ENCODE measurements at places on chromosomes 4 and X.

GRCh38 chr4:133464311-133464710, 315.2 kb downstream of the PCDH10 start:
- DNase-seq, result no peak

DNA sequence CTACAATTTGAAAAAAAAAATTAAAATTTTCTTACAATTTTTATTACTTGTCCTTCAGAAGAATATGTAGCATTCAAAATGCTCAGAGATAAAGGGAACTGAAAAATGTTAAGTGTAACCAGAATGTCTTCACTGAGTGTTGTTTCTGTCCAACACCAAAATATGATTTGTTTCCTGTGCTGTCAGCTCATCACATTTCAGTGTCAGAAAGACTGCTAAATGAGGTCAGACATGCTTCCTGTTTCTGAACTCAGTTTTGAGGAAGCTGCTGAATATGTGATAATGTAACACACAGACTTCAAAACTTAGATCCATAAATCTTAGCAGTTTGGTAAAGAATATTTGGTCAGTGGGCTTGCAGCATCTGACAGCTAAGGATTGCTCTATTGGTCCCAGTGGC, 1849.7 kb downstream of the PCDH7 start:
- peak; percentile 83 for DNase-seq

DNA sequence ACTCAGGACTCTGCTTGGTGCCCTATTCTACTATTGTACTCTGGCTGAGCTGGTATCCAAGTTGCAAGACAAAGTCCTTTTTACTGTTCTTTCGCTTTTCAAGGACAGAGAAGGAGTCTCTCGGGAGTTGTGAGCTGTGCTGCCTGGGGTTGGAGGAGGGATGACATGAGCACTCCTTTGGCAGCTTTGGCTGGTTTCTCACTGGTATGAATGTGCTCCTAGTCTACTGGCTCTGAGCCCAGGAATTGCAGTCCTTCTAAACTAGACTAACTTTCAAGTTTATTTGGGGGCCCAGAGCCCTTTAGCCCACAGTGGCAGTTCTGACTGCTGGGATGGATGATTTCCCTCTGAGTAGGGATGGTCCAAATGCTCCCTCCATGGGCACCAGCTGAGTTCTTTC, 997.1 kb downstream of the RAB28 start:
- DNase-seq, result no peak

- DNase-seq, result no peak
Observed at GRCh38 chr4:37453281-37453998, 208.9 kb downstream of the NWD2 start.

DNA sequence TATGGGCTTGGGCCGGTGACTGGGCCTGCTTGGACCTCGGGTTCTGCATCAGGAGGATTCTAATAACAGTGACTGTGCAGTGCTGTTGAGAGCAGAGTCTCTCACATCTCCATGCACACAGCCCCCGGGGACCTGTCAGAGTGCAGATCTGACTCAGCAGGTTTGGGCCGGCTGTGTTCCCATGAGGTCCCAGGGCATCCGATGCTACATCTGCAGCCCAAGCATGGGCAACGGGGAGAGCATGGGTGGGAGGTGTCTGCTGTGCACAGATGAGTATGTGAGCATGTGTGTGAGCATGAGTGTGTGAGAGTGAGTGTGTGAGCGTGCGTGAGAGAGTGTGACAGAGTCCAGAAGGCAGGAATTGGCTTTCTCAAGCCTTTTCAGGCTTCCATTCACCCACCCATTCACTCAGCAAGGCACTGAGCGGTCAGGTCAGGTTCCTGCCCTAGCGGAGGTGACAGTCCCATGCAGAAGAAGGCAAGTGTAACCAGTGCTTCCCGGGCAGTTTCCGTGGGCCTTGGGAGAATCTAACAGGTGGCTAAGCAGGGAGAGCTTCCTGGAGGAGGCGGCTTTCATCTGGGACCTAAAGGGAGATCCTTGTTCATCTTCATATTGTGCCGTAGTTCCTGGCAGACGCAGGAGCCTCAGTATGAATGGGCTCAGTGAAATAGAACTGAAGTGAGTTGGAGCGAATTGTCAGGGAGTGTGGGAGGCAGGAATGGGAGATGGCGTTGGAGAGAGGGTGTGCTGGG, 62.6 kb downstream of the SORCS2 start:
- DNase-seq, result no peak

- DNase-seq, result peak; percentile 77
Observed at GRCh38 chr4:139849219-139849618, 183.6 kb downstream of the MGST2 start.

GRCh38 chr4:1989533-1990347, 19.0 kb downstream of the NELFA start:
- DNase-seq, result no peak

- no peak for DNase-seq
Observed at GRCh38 chr4:84145176-84145575, 353.9 kb downstream of the NKX6-1 start.

DNA sequence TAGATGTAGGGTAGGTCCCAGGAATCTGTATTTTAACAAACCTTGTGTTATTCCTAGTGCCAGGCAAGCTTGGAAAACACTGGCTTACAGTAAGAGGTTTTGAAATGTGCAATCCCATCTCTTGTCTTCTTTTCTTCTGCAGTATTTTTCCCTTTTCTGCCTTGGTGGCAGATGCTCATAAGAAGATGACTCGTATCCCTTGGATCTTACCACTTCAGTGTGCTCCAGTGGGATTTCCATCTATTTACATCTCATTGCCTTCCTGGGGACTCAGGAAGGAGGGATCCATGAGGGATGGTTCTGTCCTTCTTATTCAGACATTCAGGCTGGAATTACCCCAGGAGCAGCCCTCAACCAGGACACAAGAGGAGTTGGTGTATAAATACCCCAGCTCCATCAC, 136.6 kb downstream of the NHS start:
- DNase-seq, result no peak

- peak; percentile 53 for DNase-seq
Observed at GRCh38 chr4:38601244-38601915, 62.6 kb upstream of the KLF3 start.

DNA sequence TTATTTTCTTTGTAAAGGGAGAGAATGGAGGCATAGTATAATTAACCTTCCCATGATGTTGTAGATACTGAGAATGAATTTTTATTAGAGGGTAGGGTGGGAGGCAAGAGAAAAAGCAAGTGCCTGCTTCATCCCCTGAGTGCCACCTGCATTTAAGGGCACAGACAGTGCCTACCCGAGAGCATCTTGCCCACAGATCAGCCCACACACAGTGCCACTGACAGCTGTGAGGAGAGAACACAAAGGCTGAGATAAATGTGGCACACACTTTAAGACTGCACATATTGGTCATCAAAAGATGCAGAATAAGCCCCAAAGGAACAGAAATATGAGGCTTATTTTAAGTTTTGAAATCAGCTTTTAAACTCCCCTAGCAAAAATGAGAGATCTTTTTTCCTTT, 250.8 kb downstream of the SLC39A8 start:
- no peak for DNase-seq

DNA sequence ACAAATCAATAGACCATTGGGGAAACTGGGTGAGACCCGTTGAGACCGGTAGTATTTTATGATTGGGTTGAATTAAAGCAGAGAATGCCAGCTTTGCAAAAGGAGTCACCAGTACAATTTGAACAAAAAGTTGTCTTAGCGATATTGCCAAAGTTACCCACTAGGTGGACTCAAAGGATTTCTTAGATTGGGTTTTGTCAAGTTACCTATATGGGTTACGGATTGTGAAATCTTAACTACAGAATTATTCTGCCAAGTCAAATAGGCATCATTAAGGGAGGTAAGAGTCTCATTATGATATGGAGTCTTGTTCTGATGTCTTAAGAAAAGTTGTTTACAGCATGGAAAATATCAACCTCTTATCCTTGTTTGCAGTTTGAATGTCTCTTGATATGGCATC, 15.0 kb upstream of the CT47A1 start:
- DNase-seq, result peak; percentile 81

- no peak for DNase-seq
Observed at GRCh38 chr4:80963051-80963450, 67.5 kb upstream of the BMP3 start.

GRCh38 chr4:44447563-44448504, 775 bp downstream of the KCTD8 start:
- DNase-seq, result no peak

DNA sequence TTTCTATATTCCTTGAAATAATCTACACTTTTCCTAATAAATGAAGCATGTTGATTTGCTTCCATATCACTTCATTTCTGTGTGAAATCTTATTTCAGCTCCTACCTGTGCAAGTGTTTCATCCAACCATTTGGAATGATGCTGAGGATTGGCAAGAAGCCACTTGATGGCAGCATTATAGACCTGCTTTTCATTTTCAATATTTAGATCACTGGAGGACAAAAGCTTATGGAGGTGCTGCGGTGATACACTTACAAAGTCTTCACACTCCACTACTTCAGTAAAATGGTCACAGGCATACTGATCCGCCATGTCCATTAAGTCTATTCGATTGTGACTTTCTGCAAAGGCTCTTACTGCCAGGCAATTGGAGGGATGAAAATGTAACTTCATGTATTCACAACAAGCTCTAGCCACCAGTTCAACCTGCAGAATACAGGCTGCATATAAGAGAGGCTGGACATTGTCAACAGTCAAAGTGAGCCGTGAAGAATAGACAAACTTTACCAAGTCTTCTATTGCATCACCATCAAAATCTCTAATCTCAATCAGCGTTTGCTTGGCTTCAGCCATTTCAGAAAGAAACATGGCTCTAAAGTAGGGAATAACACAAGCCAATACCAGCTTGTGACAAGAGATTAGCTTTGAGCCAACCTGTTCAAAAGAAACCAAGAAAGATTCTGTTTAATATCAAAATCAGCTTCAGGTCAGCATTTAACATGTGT, 35.1 kb downstream of the KLHL8 start:
- DNase-seq, result no peak

DNA sequence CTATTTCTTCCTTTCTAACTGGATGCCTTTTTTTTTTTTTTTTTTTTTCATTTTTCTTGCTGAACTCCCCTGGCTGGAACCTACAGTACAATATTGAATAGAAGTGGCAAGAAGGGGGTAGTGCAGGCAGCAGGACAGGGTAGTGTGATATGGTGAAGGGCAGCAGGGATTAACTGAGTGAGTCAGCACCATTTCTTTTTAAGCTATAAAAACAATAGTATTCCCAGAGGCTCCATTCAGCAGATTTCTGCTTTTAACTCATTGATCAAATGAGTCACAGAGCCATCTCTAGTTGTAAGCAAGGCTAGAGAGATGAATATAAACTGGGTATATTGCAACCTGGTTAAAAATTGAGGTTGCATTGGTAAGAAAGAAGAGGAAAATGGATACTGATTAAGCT, 53.6 kb upstream of the SETD7 start:
- peak; percentile 77 for DNase-seq

- DNase-seq, result no peak
Observed at GRCh38 chr4:81397635-81398034, 74.1 kb downstream of the RASGEF1B start.

DNA sequence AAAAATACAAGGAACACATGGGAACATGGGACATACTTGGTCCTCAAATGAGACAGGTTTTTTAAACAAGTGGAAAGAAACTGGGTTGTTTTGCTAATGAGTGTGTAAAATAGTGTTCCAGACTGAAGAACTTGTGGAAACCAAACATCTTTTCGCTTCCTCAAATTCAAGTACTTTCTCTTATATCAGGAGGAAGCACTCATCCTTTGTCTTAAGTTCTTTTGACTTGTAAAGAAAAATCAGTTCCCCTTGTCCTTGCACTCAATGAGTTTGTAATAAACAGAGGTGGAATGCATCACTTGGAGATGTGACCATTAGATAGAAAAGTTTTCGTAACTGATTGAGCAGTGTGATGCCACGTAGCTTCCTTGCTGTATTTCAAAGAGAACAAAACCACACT, 101.1 kb downstream of the PHOX2B start:
- DNase-seq, result no peak

DNA sequence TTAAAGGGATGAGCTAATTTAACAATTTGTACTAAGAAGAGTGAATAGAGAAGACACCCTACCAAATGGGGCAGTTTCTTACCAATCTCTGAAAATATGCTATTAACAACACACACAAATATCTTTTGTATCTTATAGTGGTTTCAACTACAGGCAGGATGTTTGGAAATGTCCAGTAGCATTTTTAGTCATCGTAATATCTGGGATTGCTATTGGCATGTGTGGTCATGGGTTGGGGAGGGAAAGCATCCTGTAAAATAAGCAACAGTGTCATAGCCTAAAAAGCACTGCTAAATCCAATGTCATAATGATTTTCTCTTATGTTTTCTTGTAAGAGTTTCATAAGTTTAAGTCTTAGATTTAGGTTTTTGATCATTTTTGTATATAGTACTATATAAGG, 29.3 kb upstream of the ABCG2 start:
- no peak for DNase-seq

DNA sequence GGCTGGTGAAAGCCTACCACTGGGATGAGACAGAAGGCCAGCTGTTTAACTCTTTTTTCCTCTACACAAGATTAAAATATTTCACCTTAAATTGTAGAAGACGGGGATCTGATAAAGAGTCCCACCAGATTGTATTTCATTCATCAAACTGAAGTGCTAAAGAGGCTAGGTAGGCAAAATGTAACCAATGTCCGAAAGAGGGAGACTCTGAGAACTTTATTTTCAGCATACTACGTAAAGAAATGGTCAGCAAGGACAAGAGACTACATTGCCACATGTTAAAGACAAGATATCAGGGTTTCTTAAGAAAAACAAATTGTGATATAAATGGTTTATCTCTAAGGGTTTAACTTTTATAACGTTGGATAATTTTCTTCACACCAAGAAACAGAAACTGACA, 71.6 kb upstream of the INPP4B start:
- DNase-seq, result peak; percentile 55

GRCh38 chr4:129014566-129015509, 78.5 kb downstream of the SCLT1 start:
- DNase-seq, result no peak

DNA sequence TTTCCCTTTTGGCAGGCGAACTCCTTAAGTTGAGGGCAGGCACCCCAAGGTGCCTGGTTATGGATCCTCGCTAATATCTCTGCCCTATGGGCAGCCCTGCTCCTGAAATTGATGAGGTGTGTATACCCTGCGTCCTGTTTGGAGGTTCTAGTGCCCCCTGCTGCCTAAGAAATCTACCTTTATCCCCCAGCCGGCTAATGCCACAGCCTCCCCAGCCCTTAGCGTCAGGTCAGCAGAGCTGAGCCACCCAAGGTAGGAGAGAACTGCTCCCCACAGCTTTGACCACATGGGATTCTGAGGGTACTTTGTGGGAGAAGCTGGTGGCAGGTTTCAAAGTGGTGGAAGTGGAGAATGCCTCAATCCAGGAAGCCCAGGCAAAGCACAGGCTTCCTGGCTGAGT, 50.8 kb downstream of the ANAPC4 start:
- DNase-seq, result no peak

DNA sequence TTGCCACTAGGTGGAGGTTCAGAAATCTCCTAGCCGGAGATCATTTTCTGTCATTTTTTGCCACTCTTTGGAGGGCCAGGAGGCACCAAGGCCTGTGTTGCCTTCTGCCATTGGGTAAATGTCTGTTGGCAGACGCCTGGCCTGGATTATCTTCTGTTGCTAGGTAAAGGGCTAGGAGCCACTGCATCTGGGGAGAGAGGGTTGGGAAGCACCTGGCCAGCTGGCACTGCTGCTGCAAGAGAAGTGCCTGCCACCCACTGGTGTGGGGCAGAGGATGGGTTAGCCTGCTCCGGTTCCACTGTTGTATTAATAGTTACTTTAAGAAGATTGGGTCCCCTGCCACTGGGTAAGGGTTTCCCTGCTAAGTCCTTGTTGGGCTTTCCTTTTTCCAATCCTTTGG, 58.1 kb downstream of the AWAT2 start:
- DNase-seq, result no peak
